Left lung (tissue), 14 donors: ENCODE measurements at places on chromosomes 13 and 19.
A peak's percentile ranks its signal among the peaks of the same experiment; 100 is the strongest.

GRCh38 chr19:18894254-18895037 is 1.5 kb downstream of the CERS1 start:
- peak; percentile 51 for DNase-seq

DNA sequence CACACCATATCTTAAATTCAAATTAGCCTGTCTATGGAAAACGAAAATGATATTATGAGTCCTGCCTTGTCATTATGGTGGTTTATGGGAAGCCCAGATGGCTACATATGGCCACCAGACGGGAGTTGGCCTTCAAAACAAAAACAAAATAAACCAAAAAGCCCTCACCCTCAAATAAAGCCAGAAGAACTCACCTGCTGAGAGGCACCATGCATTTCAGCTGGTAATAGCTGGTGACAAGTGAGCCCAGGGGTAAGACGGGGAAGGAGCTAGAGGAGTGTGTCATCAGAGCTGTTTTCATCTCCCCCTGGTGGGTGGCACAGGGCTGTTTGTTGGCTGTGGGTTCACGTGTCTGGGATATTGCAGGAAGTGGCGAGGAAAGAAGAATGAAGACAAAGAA is 152.9 kb downstream of the EFNB2 start:
- no peak for DNase-seq

DNA sequence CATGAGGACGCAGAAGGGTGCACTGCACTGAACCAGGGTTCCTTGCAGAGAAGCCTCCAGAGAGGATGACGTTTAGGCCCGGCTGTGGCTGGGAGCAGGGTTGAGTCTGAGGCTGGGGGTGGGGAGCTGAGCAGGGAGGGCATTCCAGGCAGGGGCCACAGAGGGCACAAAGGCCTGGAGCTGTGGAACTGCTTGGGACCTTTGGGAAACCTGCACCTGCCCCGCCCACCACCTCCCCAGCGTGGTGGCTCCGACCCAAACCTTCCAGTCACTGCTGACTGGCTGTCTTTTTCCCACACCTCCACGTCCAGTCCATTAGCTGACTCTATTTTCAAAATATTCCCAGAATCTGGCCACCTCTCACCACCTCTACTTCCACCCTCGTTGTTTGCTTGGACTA is 4.9 kb upstream of the LMTK3 start:
- no peak for DNase-seq

DNA sequence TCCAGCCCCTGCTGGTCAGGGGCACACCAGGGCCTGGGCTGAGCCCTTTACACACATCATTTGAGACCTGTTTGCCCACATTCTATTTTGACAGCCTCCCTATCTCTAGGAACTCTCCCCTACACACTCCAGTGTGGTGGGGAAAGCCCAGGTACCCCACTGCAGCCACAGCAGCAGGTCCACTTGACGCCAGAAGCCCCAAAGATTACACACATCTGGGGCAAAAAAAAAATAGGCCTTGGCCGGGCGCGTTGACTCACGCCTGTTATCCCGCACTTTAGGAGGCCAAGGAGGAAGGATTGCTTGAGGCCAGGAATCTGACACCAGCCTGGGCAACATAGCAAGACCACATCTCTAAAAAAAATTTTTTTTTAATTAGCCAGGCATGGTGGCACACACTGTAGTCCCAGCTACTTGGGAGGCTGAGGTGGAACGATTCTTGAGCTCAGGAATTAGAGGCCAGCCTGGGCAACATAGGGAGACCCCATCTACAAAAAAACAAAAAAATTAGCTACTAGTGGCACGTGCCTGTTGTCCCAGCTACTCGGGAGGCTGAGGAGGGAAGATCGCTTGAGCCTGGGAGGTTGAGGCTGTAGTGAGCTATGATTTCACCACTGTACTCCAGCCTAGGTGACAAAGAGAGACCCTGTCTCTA is 18.0 kb upstream of the CD22 start:
- DNase-seq: no peak

DNA sequence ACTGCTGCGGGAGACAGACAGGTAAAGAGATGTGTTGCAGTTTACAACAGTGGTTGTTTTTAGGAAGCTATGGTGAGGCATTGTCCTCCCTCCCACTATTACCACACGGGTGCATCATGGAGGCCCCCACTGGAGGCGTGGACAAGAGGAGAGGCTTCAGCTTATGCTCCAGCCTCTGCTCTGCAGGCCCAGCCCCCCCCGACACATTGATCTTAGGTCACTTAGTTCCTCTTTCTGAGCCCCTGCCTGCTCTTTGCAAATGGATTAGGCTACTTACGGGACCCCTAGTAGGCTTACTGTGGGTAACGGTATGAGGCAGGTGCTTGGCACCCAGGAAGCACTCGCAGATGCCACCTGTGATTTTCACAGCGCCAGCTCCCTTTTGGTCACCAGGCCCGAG is 123.9 kb downstream of the SLC7A1 start:
- DNase-seq: no peak

- no peak for DNase-seq
These were observed 161.1 kb downstream of the SHISA2 start for GRCh38 chr13:25890671-25891212.

DNA sequence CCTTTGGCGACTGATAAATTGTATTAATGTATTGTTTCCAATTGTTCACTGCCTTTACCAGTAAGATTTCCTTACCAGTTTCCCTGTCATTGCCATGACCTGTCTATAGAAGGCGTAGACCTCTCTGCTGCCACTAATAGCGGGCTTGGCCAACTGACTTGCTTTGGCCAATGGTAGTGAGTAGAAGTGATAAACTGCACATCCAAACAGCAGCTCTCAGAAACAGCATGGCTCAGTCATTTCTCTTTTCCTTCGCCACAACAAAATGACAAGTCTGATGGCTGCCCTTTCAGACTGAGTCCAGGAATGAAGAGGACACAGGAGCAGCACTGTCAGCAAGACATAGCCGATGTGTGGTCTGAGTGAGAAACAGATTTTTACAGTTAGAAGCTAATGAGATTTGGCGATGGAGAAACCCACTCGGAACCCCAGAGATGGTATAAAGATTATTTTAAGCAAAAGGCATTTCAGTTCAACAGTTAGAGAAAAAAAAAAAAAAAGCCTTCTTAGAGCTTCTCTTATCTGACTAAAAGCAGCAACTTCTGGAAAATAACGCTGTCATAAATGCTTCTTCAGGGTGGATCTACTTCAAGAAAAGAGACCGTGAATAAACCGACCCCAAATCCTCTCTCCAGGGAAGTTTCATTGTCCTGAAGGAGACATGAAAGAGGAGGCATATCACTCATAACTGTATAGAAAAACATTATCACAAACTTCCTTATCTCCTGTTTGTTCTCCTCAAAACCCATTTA is 42.0 kb upstream of the TM9SF2 start:
- DNase-seq: no peak

DNA sequence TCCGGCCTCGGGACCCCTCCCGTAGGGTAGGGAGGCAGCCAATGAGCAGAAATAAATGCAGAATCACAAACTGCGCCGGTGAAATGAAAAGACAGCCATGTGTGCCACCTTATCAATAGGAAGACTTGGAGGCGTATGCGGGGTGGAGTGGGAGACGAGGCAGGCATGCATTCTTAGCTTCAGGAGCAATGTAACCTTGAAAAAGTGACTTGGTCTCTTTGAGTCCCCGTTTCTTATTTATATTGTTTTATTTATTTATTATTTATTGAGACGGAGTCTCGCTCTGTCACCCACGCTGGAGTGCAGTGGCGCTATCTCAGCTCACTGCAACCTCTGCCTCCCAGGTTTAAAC is 16.0 kb downstream of the SSC5D start:
- DNase-seq: no peak

GRCh38 chr19:11446652-11447301 is 11.3 kb downstream of the PRKCSH start:
- no peak for DNase-seq

DNA sequence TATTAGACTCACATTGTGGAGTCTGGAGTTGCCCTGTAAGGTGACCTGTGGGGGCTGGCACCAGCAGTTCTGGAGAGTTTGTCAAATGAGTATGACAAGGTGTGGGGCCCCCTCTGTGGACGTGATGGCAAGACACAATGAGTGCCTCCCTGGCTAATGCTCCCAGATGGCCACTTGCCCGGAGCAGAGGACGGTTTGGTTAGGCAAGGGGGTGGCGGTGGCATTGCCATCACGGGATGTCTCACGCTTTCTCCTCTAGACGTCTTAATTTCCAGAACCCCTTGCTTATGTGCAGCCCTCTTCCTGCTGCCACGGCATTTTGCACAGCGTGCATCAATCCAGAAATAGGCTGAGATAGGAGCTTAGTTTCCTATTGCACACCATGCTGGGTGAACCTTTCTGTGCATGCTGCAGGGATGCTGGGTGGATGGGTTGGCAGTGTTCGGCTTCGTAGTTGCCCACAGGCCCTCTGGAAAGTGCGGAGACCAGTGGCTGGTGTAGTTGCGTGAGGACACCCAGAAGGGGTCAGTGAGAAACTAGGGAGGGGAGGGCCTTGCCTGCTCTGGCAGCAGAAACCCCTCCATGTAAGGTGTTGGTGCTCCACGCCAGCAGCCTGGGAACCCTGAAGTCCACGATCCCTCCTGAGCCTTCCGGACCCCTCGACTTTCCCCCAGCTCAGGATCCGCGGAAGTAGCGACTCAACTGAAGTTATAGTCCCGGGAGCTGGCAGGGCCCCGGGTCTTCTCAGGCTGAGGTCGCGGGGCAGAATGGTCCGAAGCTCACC is 18.1 kb upstream of the LRP3 start:
- DNase-seq: peak; percentile 4

DNA sequence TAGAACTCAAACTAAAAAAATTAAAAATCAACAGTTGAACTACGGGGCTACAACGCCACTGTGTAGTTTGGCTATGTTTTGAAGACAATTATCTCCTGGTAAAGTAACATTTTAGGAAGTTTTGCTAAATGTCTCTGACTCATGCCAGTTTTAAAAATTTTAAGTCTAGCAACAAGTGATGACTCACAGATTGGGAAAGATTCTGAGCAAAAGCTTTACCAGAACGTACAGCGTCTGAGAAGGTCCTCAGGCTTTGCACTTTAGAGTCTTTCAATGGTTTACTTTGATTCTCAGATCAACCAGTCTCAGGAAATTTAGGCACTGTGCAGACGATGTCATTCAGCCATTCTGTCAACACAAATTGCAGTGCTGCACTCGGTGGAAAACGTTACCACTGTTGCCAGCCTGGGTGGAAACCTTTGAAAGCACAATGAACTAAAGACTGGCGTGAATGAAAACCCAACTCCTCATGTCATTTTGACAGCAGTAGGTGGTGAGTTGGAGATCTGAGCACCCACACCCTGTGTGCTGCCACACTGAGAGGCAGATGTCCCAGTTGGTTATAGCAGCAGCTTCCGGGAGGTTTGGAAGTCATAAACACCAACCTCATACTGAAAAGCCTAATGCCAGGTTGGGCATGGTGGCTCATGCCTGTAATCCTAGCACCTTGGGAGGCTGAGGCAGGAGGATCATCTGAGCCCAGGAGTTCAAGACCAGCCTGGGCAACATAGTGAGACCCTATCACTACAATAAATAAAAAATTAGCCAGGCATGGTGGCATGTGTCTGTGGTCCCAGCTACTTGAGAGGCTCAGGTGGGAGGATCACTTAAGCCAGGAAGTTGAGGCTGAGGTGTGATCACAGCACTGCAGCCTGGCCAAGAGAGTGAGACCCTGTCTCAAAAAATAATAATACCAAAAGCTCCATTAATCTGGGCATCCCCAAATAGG is 6.3 kb upstream of the WTIP start:
- no peak for DNase-seq

DNA sequence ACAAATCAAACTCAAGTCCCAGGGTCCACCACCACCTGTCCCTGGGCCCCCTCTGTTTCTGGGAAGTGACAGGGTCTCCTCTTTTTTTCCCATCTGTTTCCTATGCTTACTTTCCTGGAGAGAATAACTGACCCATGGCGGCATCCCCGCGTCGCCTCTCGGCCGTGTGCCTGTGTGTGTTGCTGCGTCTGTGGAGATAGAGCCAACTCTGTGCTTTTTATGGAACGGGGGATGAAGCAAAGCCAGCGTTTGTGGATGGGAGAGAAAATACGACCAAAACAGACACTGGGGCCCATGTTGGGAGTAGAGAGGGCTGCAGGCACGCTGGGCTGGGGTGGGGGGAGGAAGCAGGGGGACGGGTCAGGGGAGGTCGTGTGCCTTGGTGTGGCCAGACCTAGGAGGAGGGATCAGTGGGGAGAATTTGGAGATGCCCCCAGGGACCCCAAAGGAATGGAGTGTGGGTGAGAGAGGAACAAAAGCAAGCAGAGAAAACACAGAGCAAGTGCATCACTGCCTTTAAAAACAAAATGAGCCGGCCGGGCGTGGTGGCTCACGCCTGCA is 16.6 kb downstream of the PLK5 start:
- DNase-seq: no peak

- no peak for DNase-seq
These were observed 55.9 kb downstream of the ZNF431 start for GRCh38 chr19:21197590-21198295.

DNA sequence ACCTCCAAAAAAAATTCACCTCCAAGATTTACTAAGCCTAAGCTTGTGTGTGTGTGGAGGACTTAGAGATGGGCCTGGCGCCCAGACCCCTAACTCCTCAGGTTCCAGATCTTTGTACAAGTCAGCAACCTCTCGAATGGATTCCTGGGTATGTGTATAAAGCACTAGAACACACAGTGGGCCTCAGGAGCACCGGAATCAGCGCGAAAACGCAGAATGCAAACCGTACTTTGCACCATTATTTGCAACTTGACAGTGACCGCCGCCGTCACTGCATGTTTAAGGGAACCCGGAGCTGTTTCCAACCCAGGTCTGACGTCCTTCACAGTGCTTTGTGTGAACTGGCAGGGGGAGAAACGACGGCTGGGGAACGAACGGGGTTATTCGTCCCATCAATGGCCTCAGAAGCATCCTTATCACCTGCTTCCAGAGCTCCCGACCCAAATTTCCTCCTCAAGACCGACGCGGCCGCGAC is 688 bp downstream of the ZNF606 start:
- peak; percentile 36 for DNase-seq

DNA sequence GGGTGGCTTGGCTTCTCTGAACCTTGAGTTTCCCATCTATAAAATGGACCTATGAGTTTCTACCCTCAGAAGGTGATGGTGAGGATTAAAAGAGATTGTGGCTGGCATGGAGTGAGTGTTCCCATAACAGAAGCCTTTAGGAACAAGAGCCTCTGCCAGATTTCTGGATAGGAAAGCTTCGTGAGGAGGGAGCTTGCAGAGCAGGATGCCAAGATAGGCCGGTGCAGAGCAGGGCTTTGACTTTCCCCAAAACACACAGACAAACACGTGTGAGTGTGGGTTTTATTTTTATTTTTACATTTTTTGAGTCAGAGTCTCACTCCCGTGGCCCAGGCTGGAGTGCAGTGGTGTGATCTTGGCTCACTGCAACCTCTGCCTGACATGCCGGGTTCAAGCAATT is 3.7 kb upstream of the CNN1 start:
- DNase-seq: no peak

DNA sequence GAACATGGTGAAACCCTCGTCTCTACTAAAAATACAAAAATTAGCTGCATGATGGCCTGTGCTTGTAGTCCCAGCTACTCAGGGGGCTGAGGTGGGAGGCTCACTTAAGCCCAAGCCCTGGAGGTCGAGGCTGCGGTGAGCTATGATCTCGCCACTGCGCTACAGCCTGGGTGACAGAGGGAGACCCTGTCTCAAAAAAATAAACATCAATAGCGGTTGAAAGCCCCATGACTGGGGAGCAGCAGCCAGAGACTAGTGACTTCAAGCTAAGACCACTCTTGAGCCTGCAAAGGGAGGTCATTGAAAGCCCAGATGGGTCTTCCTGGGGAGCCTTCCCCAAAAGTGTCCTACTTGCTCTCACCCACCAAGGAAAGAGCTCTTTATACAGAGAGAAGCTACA is 11.9 kb upstream of the ZNF709 start:
- DNase-seq: no peak

- no peak for DNase-seq
These were observed 211.7 kb downstream of the TEX29 start for GRCh38 chr13:111532111-111532510.
